ENCODE measurements at places on chromosomes 2 and 18. TPM values are rescaled to one million over a fixed set of nuclear protein-coding genes. Genes with fewer than 3 reads are reported as not detected.

DNA sequence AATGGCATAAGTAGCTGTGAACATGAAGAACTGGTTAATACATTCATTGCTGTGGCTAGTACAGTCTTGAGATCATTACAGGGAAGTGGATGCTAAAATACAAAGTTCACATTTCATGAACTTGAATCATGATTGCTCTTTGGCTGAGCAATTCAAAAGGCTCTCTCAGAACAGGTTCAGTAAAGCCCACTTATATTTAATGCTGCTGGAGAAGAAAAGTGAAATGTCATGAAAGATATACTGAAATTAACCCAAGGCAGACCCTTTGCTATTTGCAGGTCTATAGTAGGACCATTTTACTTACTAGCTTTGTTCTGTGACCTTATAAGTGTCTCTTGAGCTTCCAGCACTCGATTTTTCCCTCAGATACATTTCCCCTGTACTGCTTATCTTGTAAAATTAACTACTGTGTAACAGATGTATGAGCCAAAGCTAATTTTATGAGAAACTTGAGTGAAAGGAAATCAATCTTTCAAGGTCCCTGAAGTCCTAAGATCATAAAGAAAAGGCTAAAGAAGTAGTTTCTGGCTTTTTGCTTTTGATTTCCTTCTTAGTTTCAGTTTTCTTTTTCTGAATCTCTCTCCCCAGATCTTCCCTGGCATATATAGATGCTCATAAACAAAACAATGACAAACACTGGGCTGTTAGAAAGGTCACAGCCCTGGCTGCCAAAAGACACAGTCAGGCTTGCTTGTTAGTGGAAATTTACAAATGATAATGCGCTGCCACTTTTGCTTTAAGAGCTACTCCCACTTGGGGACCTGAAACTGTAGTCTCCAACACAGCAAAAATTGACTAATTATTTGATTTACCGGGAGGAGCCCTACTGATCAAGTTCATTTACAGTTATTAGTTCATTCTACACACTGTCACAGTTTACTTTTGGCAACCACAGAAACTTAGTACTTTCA, 132.7 kb upstream of the XPO1 start:
- H3K27ac ChIP-seq = peak overlapping the region; percentile 76
- peak; percentile 28 for DNase-seq

DNA sequence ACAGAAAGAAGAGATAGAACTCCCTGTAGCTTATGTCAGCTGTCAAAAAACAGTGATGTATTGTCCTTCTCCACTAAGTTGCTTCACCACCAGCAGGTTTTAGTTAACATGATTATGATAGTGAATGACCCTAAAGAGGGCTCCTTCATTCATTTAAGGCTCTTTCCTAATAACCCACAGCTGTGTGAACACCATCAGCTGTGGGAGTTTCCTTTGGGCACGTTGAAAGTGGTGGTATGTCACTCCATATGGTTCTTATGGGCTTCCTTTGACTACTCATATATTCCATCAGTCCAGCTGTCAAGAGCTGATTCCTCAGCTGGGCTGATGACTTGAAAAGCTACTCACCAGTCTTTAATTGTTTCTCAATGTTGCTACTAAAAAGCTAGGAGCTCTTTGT, 210.3 kb downstream of the UBE2E3 start:
- H3K4me3 ChIP-seq = no peak overlapping the region
- no peaks in the 10 kb centered on the region for H3K27me3 ChIP-seq
- H3K36me3 ChIP-seq = no peaks in the 10 kb centered on the region
- H3K4me1 ChIP-seq = no peaks in the 10 kb centered on the region
- H3K27ac ChIP-seq = no peak overlapping the region

- DNase-seq = no peak
- no peaks in the 10 kb centered on the region for H3K27me3 ChIP-seq
Observed at GRCh38 chr2:178233428-178233827, 39.1 kb downstream of the OSBPL6 start.

DNA sequence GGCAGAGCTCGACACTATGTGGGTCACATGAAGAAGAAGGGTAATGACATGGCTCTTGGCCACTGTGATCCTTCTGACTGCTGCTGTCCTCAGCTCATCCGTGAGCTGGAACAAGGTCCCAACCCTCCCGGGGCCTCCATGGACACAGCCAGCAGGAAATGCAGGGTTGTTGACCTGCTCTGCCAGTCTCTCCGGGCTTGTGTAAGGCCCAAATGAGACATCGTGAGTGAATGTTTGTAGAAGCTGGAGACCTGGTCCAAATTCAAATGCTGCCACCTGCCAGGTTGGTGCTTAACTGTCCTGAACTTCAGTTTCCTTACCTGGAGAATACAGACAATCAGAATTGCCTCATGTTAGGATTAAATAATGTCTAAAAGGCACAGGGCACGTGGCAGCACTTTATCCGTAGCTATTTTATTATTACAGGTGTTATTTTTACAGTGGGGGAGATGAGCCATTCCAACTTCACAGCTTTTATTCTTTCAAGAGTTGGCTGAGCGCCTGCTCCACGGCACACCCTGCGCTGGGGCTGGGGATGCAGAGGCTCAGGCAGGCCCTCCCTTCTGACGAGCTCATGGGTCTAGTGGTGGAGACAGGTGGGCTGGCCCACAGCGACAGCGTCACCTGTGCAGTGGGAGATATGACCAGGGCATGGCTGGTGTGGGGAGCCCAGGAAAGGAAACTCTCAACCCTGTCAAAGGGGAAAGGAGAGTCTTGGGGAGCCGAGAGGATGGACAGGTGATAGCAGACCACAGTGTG, 15.1 kb downstream of the ARHGEF4 start:
- no peak overlapping the region for H3K4me3 ChIP-seq
- H3K27me3 ChIP-seq = no peaks in the 10 kb centered on the region
- peak; percentile 13 for DNase-seq
- H3K4me1 ChIP-seq = no peaks in the 10 kb centered on the region

Gene LRP2
- 1.6 TPM for total RNA-seq

Gene RNF144A
- total RNA-seq = 27.9 TPM

DNA sequence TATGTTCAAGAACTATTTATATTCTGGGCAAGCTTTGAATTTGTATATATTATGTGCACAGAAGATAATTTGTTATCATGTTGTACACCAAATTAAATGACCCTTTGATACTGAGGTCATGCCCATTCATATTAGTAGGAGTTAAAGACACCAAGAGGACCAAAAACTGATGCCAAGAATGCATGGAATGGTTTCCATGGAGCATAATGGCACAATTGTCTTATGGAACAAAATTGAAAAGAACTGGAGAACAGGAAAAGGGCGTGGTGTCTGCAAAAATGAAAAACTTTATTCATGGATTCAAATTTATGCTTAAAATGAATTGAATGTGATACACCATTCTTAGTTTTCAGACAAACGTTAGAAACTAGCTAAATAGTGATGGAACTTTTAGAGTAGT, 24.1 kb upstream of the RBMS1 start:
- H3K36me3 ChIP-seq = no peaks in the 10 kb centered on the region
- H3K4me1 ChIP-seq = no peaks in the 10 kb centered on the region
- no peak for DNase-seq

- no peak overlapping the region for H3K4me3 ChIP-seq
- no peak for DNase-seq
- H3K36me3 ChIP-seq = no peaks in the 10 kb centered on the region
- H3K27me3 ChIP-seq = no peaks in the 10 kb centered on the region
- H3K27ac ChIP-seq = no peak overlapping the region
- H3K4me1 ChIP-seq = peaks cover 4% of the 10 kb centered on the region
Observed at GRCh38 chr2:48250943-48251342, 279.0 kb upstream of the STON1 start.

Gene STRN
- total RNA-seq = 15.0 TPM

GRCh38 chr2:43144263-43144662, 82.1 kb downstream of the ZFP36L2 start:
- no peak for DNase-seq
- no peaks in the 10 kb centered on the region for H3K4me1 ChIP-seq
- H3K4me3 ChIP-seq = no peak overlapping the region
- no peaks in the 10 kb centered on the region for H3K27me3 ChIP-seq
- no peak overlapping the region for H3K27ac ChIP-seq

DNA sequence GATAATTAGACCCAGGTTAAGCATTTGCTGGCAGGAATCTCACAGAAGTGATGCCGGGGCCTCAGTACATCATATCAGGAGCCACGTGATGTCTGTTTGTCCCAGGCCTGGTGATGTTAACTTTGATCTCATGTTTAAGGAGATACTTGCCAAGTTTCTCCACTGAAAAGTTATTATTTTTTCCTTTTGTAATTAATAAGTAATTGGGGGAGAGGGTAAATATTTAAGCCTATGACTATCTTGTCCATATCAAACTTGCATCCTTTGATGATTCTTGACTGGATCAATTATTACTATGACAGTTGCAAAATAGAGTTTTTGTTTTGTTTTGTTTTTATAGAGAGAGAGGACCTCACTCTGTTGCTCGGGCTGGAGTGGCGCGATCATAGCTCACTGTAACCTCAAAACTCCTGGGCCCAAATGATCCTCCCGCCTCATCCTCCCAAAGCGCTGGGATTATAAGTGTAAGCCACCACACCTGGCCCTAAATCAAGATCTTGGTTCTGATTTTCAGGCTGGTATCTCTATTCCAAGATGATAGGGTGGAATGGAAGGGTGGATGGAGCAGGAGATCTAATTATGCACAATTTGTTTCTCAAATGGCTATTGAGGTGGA, 46.4 kb downstream of the SLC4A1AP start:
- H3K27ac ChIP-seq = no peak overlapping the region
- peaks cover 14% of the 10 kb centered on the region for H3K4me1 ChIP-seq
- H3K4me3 ChIP-seq = no peak overlapping the region

Gene TXNDC2
- total RNA-seq = not detected

Gene MOGAT1
- not detected for total RNA-seq

Gene SERPINB7
- 0.97 TPM for total RNA-seq

DNA sequence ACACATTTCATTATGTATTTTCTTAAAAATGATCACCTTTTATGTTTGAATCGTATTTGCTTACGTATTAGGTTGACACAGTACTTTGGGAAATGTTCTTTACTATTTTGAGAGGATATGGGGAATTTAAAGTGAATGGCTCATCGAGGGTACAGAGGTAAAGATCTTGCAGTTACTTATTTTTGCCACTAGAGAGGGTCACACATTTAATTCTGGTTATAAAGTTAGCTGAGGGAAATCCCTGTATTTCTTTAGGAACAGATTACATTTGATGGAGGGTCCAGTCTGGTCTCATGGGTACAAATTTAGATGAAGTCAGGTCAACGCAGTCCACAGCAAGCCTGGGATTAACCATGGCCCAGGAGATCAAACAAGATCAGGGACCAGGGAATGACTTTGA, 24.5 kb downstream of the DYNC2LI1 start:
- no peaks in the 10 kb centered on the region for H3K4me1 ChIP-seq
- no peak overlapping the region for H3K27ac ChIP-seq
- no peaks in the 10 kb centered on the region for H3K27me3 ChIP-seq
- no peak for DNase-seq
- no peak overlapping the region for H3K4me3 ChIP-seq

Gene SP140L
- 15.2 TPM for total RNA-seq

GRCh38 chr2:232278534-232278933, 100.0 kb upstream of the ALPP start:
- no peak for DNase-seq
- no peak overlapping the region for H3K27ac ChIP-seq
- no peaks in the 10 kb centered on the region for H3K36me3 ChIP-seq
- H3K27me3 ChIP-seq = no peaks in the 10 kb centered on the region
- H3K4me3 ChIP-seq = no peak overlapping the region

DNA sequence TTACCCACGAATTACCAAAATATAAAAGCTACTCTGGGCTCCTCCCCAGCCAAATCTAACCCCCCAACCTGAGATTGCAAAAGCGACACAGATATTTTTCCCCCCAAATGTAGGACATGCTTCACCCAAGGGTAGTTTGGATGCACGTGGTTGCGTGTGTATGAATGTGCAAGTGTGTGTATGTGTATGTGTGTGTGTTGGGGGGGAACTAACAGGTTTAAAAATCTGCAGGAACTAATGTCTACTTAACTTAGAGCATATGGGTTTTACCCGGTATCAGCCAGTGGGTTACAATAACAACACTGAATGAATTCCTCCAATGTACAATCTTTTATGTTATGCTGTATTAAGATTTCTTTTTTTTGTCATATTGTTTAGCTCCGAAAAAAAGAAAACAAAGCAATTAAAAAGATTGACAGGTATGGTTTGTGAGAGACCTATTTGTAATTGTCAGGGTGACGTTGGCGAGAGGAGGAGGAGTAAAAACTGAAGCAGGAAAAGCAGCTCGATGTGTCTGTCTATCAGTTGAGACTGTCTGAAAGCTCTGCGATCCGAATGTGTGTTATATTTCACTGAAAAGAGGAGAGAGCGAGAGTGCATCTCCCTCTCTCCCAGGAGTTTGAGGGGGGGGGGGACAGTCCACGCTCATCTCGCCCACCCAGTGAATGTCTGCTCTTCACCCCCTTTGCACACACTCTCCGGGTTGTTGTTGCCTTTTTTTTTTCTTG, at the start of gene TSHZ1:
TSHZ1 (plus strand) TSS at position 524 of the 728 bp plus-strand sequence. CDS start 1,080 bp downstream, outside the sequence.
- DNase-seq = peak; percentile 86
- H3K27ac ChIP-seq = peak within 1 kb of the TSS; percentile 97
- no peaks in the 10 kb centered on the region for H3K36me3 ChIP-seq
- no peaks in the 10 kb centered on the region for H3K27me3 ChIP-seq
- peak within 1 kb of the TSS; percentile 97 for H3K4me3 ChIP-seq

GRCh38 chr2:120597595-120598193, 138.0 kb upstream of the GLI2 start:
- no peak overlapping the region for H3K27ac ChIP-seq
- DNase-seq = no peak
- H3K27me3 ChIP-seq = no peaks in the 10 kb centered on the region
- H3K4me3 ChIP-seq = no peak overlapping the region
- no peaks in the 10 kb centered on the region for H3K36me3 ChIP-seq

GRCh38 chr2:234814374-234814773, 137.4 kb upstream of the SH3BP4 start:
- H3K4me3 ChIP-seq = no peak overlapping the region
- no peaks in the 10 kb centered on the region for H3K36me3 ChIP-seq
- no peak for DNase-seq
- H3K27ac ChIP-seq = no peak overlapping the region
- no peaks in the 10 kb centered on the region for H3K4me1 ChIP-seq
- no peaks in the 10 kb centered on the region for H3K27me3 ChIP-seq

Gene LYG1
- total RNA-seq = 0.32 TPM

DNA sequence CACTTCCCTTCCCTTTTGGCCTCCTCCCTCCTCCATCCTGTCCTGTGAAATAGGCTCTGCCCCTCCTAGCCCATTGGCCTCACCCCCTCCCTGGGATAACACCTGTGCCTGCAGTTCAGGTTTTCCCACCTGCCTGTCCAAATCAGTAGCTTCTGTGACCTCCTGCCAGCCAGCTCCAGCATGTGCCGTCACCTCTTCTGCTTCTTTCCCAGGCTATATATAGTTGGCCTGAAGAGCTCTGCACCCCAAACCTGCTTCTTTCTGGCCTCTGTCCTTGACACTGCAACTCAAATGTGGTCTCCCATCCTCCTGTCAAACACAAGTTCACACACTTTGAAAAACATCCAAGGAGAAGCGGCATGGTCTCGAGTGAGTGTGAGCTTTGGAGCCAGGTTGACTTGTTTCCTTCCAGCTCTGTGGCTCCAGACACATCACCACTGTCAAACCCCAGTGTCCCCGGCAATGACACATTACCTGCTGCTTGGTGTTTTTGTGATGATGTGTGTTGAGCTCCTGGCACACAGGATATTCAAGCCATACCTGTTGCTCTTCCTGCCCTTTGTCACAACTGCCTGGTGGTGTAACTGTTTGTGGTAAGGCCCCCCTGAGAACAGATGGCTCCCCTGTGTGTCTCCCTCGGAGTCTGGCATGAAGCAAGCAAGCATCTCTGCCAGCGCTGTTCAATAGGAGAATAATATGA, 143.6 kb upstream of the DAPL1 start:
- H3K4me3 ChIP-seq = no peak overlapping the region
- H3K27ac ChIP-seq = no peak overlapping the region
- no peaks in the 10 kb centered on the region for H3K36me3 ChIP-seq
- H3K27me3 ChIP-seq = no peaks in the 10 kb centered on the region
- H3K4me1 ChIP-seq = no peaks in the 10 kb centered on the region

Gene SMC6
- total RNA-seq = 36.1 TPM

Gene ATG16L1
- 58.3 TPM for total RNA-seq

Gene CHRNG
- not detected for total RNA-seq

Gene TNFRSF11A
- total RNA-seq = 10.2 TPM

Data from prostate gland (tissue), 2 donors.